ENCODE measurements at places on chromosomes 13 and 19. TPM values are rescaled to one million over a fixed set of nuclear protein-coding genes. Genes with fewer than 3 reads are reported as not detected.
A peak's percentile ranks its signal among the peaks of the same experiment; 100 is the strongest.

DNA sequence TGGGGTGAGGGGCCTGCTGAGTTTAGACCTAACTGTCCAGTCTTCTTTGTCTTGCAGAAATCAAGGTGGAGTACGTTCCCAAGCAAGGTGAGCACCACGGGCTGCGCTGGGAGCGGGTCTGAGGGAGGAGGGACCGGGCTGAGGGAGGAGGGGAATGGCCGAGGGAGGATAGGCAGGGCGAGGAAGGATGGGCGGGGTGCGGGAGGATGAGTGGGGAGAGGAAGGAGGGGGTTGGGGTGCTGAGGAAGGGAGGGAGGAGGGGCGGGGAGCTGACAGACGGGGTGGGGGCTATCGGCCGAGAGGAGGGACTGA is 18.5 kb downstream of the MYBPC2 start:
- H3K27ac ChIP-seq: no peak overlapping the region
- H3K27me3 ChIP-seq: no peaks in the 10 kb centered on the region
- no peaks in the 10 kb centered on the region for H3K36me3 ChIP-seq
- H3K4me1 ChIP-seq: no peaks in the 10 kb centered on the region
- no peak overlapping the region for H3K4me3 ChIP-seq
- DNase-seq: no peak

- no peaks in the 10 kb centered on the region for H3K36me3 ChIP-seq
- H3K4me1 ChIP-seq: no peaks in the 10 kb centered on the region
- peaks cover 20% of the 10 kb centered on the region for H3K27me3 ChIP-seq
- H3K4me3 ChIP-seq: no peak overlapping the region
- DNase-seq: no peak
These were observed 15.4 kb downstream of the ANKRD24 start for GRCh38 chr19:4197625-4198466.

DNA sequence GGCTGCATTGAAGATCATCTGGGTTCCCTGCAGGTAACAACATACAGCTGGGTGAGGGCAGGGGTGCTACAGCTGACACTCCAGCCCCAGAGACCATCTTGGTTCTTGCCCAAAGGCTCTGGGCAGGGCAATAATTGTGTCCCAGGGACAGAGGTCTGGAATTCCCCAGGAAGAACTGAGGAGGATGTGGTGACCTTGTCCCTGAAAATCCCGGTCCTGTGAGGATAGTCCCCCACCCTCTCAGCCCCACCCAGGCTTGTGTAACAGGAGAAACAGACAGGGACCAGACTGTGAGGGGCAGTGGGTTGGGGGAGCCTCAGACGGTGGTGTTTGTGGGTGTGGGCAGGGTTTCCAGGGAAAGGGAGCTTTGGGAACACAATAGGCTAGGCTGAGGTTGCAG is 63.5 kb downstream of the COLGALT1 start:
- H3K4me3 ChIP-seq: no peak overlapping the region
- no peaks in the 10 kb centered on the region for H3K27me3 ChIP-seq
- no peaks in the 10 kb centered on the region for H3K36me3 ChIP-seq
- H3K27ac ChIP-seq: no peak overlapping the region
- DNase-seq: no peak

DNA sequence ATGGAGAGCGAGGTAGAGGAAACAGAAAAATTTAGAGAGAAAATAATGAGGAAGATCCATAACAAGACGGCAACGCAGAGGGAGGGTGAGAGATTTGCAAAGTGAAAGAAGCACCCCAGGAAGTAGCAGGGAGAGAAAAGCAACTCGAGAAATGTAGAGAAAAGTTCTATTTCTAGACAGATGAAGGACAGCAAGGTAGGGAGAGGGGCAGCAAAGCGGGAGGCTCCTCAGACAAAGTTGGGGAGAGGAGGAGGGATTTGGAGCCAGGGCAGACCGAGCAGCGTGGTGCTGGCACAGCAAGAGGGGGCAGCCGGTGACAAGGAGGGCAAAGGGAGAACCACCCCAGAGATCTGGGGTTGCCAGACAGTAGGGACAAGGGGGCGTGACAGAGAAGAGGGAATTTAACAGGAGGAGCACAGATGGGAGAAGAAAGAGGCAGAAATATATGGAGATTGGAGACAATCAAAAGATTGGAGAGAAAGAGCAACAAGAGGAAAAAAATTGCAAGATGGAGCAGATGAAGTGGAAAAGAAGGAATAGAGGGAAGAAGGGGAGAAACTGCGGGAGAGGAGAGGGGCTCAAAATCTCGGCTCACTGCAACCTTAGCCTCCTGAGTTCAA is 989 bp downstream of the ZNF766 start:
- peak overlapping the region; percentile 94 for H3K4me3 ChIP-seq
- peak overlapping the region; percentile 93 for H3K27ac ChIP-seq
- DNase-seq: peak; percentile 25
- no peaks in the 10 kb centered on the region for H3K27me3 ChIP-seq

- H3K36me3 ChIP-seq: no peaks in the 10 kb centered on the region
- H3K27ac ChIP-seq: no peak overlapping the region
- H3K4me1 ChIP-seq: no peaks in the 10 kb centered on the region
- no peak overlapping the region for H3K4me3 ChIP-seq
These were observed 112.3 kb downstream of the SLC7A1 start for GRCh38 chr13:29483211-29483610.

- no peaks in the 10 kb centered on the region for H3K27me3 ChIP-seq
- no peaks in the 10 kb centered on the region for H3K4me1 ChIP-seq
- no peak overlapping the region for H3K27ac ChIP-seq
- H3K36me3 ChIP-seq: no peaks in the 10 kb centered on the region
- no peak overlapping the region for H3K4me3 ChIP-seq
- no peak for DNase-seq
These were observed 1881.5 kb upstream of the PCDH20 start for GRCh38 chr13:63297163-63297562.

GRCh38 chr13:46184277-46184699 is 2.3 kb upstream of the LCP1 start:
- H3K4me1 ChIP-seq: peaks cover 35% of the 10 kb centered on the region
- peak overlapping the region; percentile 83 for H3K4me3 ChIP-seq
- peak overlapping the region; percentile 82 for H3K27ac ChIP-seq

- no peaks in the 10 kb centered on the region for H3K27me3 ChIP-seq
- H3K27ac ChIP-seq: no peak overlapping the region
- DNase-seq: peak; percentile 19
- H3K4me1 ChIP-seq: peaks cover 11% of the 10 kb centered on the region
These were observed 82.3 kb downstream of the RNASEH2B start for GRCh38 chr13:50991579-50992521.

GRCh38 chr19:954672-955494 is 29.0 kb downstream of the ARID3A start:
- peaks cover 11% of the 10 kb centered on the region for H3K4me1 ChIP-seq
- H3K36me3 ChIP-seq: no peaks in the 10 kb centered on the region
- DNase-seq: no peak
- no peak overlapping the region for H3K27ac ChIP-seq
- no peaks in the 10 kb centered on the region for H3K27me3 ChIP-seq
- H3K4me3 ChIP-seq: no peak overlapping the region

GRCh38 chr13:93716623-93717022 is 490.0 kb downstream of the GPC6 start:
- no peaks in the 10 kb centered on the region for H3K36me3 ChIP-seq
- H3K27me3 ChIP-seq: no peaks in the 10 kb centered on the region
- H3K4me3 ChIP-seq: no peak overlapping the region
- H3K27ac ChIP-seq: no peak overlapping the region

GRCh38 chr19:13781547-13781946 is 7.3 kb downstream of the C19orf53 start:
- H3K27ac ChIP-seq: no peak overlapping the region
- peaks cover 7% of the 10 kb centered on the region for H3K36me3 ChIP-seq
- no peak overlapping the region for H3K4me3 ChIP-seq
- no peaks in the 10 kb centered on the region for H3K27me3 ChIP-seq
- DNase-seq: no peak

DNA sequence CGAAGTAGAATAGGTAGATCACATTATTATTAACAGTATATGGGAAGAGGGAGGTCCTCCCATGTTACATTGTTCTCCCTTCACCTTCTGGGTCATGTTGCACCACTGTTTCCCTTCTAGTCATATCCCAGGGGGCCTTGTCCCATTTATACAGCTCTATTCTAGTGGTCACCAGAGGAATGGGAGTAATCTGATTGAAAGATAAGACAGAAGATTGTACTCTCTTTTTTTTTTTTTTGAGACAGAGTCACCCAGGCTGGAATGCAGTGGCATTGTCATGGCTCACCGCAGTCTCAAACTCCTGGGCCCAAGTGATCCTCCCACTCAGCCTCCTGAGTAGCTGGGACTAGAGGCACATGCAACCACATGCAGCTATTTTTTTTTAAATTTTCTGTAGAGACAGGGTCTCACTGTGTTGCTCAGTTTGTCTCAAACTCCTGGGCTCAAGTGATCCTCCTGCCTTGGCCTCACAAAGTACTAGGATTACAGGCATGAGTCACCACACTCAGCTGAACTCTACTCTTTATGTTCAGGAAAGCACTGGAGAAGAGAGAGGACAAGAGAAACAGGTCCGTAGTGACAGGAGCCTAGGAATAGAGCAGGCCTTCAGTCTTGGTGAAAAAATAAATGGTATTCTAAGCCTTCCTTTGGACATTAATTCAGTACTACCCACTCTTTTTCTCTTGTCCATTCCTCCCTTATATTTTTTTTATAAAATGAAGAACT is 4.3 kb upstream of the ZNF529 start:
- H3K27me3 ChIP-seq: no peaks in the 10 kb centered on the region
- no peak for DNase-seq
- H3K27ac ChIP-seq: no peak overlapping the region
- H3K4me1 ChIP-seq: peaks cover 15% of the 10 kb centered on the region

DNA sequence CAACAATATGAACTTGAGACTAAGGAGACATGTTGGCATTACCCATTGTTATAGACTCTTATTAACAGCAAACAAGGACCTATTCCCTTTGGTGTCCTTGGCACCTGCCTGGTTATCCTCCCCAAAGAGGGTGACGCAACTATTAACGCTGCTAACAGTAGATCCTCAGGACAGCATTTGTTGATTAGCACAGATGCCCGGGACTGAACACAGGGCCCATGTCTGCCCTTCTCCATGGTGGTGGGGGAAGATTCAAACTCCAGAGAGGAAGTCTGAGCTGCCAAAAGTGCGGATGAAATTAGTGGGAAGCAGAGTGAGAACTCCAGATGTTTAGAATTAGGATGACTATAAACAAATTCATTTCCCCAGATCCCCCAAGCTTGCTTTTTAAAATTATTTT is 101.2 kb upstream of the RAP2A start:
- H3K4me3 ChIP-seq: no peak overlapping the region
- no peaks in the 10 kb centered on the region for H3K27me3 ChIP-seq
- no peaks in the 10 kb centered on the region for H3K36me3 ChIP-seq
- no peaks in the 10 kb centered on the region for H3K4me1 ChIP-seq

- no peaks in the 10 kb centered on the region for H3K27me3 ChIP-seq
- no peak overlapping the region for H3K27ac ChIP-seq
- no peaks in the 10 kb centered on the region for H3K36me3 ChIP-seq
These were observed 84.0 kb downstream of the MZT1 start for GRCh38 chr13:72643311-72643989.

DNA sequence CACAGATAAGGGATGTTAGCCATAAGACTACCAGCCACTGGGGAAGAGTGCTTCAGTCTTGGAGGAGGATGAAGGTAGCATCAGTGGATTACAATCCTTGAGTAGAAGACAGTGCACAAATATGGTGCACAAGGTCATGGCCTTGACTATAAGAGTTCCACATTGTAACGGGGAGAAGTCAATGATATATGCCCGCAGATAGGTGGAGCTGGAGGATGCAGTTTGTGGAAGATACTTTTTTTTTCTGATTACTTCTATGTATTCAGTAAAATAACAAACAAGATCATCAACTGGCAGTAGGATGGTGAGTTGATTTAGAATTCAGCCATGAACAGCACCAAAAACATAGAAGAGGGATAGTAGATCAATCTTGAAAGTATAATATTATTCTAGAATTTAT is 926.8 kb upstream of the MIR17HG start:
- no peak overlapping the region for H3K4me3 ChIP-seq
- no peaks in the 10 kb centered on the region for H3K27me3 ChIP-seq
- H3K36me3 ChIP-seq: no peaks in the 10 kb centered on the region

- H3K27ac ChIP-seq: no peak overlapping the region
- no peaks in the 10 kb centered on the region for H3K36me3 ChIP-seq
- H3K4me3 ChIP-seq: no peak overlapping the region
- no peaks in the 10 kb centered on the region for H3K27me3 ChIP-seq
These were observed 86.9 kb downstream of the SOX1 start for GRCh38 chr13:112153846-112154245.

- H3K4me3 ChIP-seq: no peak overlapping the region
- no peaks in the 10 kb centered on the region for H3K27me3 ChIP-seq
- H3K4me1 ChIP-seq: no peaks in the 10 kb centered on the region
- no peak for DNase-seq
- H3K36me3 ChIP-seq: no peaks in the 10 kb centered on the region
These were observed 95.1 kb downstream of the C13orf42 start for GRCh38 chr13:51015973-51016372.

DNA sequence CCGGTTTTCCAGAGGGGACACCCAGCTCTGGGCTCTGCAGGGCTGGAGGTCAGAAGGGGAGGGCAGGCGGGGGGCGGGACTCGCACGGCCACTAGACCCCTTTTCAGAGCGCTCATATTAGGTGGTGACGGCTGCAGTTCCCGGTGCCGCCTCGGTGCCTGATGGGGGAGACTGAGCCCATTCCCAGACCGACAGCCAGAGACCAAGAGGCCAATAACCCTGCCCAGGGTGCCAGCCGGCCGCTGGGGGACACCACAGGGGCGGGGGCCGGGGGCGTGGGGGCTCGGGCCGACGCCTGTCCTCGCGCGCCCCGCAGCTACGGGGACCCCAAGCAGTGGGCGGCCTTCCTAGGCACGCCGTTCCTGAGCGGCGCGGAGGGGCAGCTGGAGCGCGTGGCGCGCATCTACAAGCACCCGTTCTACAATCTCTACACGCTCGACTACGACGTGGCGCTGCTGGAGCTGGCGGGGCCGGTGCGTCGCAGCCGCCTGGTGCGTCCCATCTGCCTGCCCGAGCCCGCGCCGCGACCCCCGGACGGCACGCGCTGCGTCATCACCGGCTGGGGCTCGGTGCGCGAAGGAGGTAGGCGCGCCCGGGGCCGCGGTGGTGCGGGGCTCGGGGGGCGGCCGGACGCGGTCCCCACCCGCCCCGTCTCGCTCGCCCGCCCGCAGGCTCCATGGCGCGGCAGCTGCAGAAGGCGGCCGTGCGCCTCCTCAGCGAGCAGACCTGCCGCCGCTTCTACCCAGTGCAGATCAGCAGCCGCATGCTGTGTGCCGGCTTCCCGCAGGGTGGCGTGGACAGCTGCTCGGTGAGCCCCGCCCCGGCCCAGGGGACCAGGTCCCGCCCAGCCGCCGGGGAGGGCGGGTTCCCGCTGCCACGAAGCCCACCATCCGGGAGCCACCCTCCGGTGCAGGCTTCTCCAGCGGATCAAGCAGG is 2.4 kb downstream of the TIMM13 start:
- H3K27me3 ChIP-seq: no peaks in the 10 kb centered on the region
- no peak overlapping the region for H3K27ac ChIP-seq
- H3K4me3 ChIP-seq: no peak overlapping the region
- no peak for DNase-seq

ZNF556 gene
- not detected for polyA plus RNA-seq

CATSPERD gene
- not detected for polyA plus RNA-seq

EFNB2 gene
- 0.08 TPM for polyA plus RNA-seq

NEK5 gene
- 0.14 TPM for polyA plus RNA-seq

SIGLEC10 gene
- polyA plus RNA-seq: 0.06 TPM

ZNRF4 gene
- not detected for polyA plus RNA-seq

CAPN12 gene
- polyA plus RNA-seq: not detected

RNF17 gene
- polyA plus RNA-seq: 0.60 TPM
